ENCODE measurements at places on chromosomes 7 and 10.

GRCh38 chr10:69202332-69202731 is 17.8 kb upstream of the HKDC1 start:
- no peak for DNase-seq

- DNase-seq, result no peak
Observed at GRCh38 chr7:112081778-112082177, 124.4 kb downstream of the DOCK4 start.

GRCh38 chr10:73586583-73586984 is 4.6 kb downstream of the USP54 start:
- peak; percentile 67 for DNase-seq

DNA sequence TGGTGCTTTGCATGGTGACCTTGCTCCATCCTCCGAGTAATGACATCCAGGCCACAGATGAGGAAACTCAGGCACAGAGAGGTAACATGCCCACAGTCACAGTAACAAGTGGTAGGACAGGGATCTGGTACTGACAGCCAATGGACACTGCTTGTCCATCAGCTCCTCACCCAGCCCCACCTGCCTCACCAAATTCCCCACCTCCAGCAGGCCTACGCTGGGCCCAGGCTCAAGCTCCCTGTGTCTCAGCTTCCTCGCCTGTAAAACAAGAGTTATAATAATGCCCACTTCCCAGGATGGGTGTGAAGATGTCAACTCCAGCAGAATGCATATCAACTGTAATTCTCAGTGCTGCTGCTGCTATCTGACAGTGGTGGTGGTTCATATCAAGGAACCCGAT is 123.8 kb downstream of the GRID1 start:
- DNase-seq, result no peak

DNA sequence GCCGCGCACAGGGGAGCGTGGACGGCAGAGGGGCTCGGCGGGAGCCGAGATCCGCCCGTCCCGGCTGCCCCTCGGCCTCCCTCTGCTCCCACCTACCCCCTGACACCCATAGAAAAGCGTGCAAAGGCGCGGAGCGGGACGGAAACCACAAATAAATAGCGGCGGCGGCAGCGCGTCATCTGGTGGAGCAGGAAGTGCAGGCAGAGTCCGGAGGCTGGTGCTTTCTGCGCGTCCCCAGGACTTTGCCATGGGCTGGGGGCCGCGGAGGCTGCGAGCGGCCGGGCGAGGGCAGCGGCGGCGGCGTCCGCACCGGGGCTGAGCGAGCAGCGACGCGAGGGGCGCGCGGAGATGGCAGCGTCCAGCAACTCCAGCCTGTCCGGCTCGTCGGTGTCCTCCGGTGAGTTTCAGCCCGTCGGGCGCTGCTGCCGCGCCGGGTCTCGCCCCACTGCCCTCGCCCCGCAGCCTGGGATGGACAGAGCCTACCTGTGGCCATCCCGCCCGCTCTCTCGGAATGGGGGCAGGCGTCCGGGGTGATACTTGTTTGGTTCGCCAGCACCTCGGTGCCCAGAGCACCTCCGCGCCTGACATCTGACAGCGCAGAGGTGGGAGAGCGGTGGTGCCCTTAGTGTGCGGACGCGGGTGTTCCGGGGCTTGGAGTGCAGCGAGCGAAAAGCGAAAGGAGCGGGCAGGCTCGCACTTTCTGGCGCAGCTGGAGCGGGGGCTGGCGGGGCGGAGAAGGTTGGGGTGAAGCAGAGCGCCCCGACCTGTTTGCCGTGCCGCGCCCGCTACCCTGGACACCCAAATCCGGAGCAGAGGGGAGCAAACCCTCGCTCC is at the start of gene CHN2:
Gene CHN2, plus strand, starts transcription at position 182 of the 834 bp plus-strand sequence.
- no peak for DNase-seq

GRCh38 chr7:151925446-151926335 is 30.6 kb upstream of the GALNTL5 start:
- no peak for DNase-seq

- DNase-seq, result no peak
Observed at GRCh38 chr10:52252307-52252706, 61.8 kb upstream of the DKK1 start.

GRCh38 chr7:12771378-12771877 is 84.0 kb downstream of the ARL4A start:
- peak; percentile 50 for DNase-seq

DNA sequence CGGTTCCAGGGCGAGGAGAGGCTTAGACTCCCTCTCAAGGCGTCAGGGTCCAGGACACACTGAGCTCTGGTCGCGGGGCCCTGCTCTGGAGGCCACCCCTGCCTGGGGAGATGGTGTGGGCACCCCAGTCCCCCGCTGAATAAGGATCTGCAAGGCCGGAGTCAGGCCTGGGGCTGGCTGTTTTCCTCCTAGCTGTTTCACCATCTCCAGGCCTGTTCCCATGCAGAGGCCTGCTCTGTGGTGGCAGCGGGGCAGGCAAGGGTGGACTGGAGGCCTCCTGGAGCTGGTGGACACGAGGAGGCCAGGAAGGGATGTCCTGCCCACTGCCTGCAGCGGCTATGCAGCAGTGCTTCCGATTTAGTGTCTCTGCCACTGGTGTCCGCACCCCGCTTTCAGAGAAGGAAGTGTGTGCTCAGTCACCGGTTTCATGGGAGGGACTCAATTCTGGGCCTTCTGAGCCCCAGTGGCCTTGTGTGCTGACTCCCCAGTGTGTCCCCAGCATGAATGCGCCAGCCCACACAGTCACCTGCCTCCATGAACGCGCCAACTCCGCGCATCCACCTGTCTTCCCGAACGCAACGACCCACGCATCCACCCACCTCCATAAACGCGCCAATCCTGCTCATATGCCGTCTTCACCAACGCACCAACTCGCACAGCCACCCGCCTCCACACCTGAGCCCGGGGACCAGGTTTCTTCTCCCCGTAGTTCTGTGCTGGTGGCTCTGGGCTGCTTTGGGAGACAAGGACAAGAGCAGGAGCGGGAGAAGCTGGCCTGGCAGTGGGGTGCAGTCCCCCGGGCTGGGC is 14.5 kb upstream of the GPR146 start:
- DNase-seq, result no peak

DNA sequence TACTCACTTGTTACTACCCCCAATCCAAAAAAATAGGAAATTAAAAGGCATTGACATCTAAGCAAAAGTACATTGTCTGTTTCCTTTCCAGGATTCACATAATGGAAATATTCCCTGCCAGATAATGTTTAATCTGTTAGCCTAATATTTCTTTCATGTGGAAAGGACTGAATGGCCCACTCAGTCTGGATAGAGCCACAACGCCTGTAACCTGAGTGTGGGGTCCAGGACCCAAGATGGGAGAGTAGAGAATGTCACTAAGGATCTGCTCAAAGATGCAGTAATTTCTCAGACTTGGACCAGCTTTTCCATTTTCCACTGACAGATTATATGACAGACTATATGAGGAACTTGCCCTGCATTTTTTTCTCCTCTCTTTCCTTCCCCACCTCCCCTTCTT is 1088.9 kb downstream of the KCNMA1 start:
- no peak for DNase-seq

DNA sequence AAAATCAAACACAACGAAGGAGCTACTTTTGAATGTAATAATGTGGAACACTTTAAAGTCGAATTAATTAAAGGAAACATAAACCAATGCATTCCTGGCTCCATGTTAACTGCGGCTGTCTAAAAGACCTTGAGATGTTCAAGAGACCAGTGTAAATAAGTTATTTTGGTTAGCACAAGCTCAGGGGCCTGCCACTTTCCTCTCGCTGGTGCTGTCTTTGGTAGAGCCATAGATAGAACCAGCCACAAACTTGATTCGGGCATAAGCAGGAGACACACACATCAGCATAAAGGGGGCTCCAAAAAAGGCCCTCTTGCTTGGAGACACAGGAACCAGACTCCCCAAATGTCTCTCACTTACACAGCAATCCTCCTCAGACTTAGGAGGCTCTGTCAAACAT is 121.6 kb upstream of the TBX20 start:
- DNase-seq, result no peak

DNA sequence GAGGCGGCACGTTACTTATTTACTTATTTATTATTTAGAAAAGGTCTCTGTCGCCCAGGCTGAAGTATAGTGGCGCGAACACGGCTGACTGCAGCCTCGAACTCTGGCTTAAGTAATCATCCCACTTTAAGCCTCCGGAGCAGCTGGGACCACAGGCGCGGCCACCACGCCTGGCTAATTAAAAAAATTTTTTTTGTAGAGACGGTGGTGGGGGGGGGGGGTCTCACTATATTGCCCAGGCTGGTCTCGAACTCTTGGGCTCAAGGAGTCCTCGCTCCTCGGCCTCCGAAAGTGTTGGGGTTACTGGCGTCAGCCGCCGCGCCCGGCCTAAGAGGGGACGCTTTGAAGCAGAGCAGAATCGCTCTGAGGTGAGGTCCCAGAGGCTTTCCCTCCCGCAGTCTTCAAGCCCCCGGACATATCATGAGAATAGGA is 675 bp upstream of the FRAT2 start:
- DNase-seq, result no peak

DNA sequence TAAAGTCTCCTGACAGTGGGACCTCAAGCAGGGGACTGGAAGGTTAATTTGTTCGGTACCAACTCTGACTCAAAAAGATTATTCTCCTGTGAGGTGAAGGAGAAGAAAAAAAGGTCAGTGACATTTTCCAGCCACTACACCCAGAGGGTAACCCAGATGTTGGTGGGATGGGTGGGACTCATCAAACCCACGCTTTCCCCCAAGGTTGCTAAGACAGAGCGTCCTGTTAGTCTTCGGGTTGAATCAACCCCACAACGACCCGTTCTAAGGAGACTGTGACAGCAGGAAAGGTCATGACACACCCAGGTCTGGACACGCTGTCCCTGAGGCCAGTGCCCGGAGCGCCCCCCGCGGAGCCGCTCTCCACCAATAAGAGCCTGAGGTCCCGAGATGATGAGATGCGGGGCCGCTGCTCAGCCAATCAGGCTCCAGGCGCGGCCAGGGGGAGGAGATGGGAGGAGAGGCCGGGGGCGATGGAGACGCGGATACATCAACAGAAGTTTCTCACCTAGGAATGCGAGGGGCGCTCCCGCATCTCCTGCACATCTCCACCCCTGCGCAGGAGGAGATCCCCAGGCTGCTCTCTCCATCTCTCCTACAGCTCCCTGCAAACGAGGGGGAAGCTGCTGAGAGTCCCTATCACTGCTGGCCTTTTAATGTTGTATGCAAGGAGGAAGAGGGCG is at the start of gene WNT16:
Gene WNT16, plus strand, starts transcription at position 493 of the 683 bp plus-strand sequence. CDS start 293 bp downstream, outside the sequence.
- no peak for DNase-seq

DNA sequence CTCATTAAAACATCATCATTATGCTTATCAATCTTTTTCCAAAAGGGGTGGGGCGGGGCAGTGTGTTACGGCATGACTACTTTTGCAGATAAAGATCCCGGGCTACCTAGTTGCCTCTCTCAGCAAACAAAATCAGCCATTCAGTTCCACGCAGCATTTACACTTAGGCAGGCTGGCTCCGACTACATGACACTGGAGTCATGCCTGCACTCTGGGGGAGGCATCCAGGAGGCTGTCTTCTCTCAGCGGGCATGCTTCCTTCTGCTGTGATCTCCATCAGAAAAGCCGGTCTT is 193.9 kb upstream of the TCF7L2 start:
- no peak for DNase-seq

- peak; percentile 89 for DNase-seq
Observed at GRCh38 chr10:110357252-110357780, 52.6 kb upstream of the SMNDC1 start.

- DNase-seq, result no peak
Observed at GRCh38 chr10:113261611-113262091, 291.2 kb upstream of the HABP2 start.

- DNase-seq, result no peak
Observed at GRCh38 chr10:96902731-96903358, 70.7 kb downstream of the LCOR start.

GRCh38 chr10:3668966-3669330 is 116.1 kb downstream of the KLF6 start:
- no peak for DNase-seq

DNA sequence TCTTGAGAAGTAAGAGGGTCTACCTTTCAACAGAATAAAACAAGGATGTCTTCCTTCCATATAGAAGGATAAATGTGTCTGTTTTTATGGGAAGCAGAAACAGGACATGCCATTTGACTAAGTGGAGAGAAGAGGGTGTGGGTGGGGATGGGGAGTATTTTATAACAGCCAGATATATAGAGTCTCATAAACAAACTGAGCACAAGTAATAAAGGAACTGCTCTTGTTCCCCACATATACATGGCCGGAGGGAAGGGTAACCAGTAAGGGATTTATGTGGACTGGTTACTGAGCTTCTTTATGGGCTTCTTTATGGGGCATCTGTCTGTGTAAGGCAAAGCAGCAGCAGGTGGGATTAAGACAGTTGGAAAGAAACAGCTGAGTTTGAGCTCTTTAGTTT is 558.1 kb downstream of the REEP3 start:
- DNase-seq, result no peak

Data from GM04504 (cell line).